ENCODE measurements at places on chromosomes 4 and X.

DNA sequence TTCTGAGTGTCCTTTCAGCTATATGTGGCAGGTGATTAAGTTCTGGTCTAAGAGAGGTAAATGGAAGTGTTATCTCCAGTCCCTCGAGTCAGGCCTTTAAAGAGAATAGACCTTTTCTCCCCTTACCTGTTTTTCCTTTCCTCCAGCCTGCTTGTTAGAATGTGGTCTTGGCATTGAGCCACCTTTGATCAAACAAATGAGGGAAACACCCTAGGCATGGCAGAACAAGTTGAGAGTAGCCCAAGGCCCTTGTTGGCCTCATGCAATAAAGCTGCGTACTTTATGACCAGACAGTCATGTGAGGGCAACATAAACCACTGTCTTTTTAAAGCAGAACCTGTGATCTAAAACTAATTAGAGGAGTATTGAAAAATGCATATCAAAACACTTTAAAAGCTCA lies 13.2 kb upstream of the IL13RA2 start:
- no peak for DNase-seq

GRCh38 chr4:37835806-37836205 lies 9.3 kb downstream of the PGM2 start:
- DNase-seq, result no peak

DNA sequence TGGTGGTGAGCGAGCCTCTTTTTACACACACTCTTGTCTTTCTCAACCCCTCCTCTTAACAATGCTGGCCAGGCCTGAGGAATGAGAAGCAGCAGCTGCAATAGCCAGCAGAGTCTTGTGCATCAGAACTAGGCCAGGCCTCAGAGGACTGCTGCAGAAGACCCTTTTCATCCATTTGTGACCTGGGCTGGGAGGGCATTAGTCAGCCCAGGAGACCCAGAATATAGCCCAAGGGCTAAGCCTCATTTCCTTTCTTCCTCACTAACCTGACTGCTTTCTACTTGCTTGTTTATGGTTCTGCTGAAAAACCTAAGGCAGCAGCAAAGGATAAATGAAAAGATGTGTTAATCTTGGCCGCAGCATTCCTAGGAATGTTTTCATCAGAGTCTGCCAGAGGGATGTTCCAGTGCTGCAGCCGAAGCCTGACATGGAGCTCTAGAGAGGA lies 254.7 kb upstream of the AR start:
- DNase-seq, result no peak

DNA sequence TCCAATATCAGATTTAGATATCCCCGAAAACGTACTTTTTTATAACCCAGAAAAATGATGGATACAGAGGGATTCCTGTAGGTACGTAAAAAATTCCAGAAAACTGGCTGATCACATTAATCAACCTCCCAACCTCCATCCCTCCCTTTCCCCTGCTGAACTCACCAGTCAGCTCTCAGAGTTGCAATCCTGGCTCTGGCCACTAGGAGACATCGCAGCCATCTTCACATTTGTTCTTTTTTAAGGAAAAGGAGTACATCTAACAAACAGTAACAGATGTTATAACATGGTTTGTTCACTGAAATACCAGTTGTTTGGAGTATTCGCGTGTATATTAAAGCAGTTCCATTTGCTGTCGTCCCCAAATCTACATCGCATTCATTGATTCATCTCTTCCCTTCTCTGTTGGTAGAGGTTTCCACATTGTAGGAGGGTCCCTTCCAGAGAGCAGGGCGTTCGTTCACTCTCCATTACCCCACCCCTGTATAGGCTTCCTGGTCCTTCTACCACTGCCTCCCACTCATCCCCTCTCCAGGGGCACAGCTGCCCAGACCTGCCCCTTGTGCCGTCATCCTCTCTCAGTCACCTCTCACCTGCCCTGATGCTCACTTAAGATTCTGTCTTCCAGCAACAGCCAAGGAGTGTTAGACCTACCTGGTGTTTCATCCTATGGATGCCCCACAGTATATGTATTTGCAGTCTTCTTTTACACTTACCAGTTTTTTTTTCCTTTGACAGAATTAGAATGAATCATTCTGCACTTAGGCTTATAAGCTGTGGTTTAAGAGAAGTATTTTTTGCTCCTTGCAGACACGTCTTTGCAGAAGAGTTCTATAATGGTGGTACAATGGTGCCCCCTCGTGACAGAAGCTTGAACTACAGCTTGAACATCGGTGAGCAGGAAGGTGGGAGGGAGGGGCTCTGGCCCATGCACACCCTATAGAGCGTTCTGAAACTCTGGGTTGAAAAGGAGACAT lies 36.8 kb upstream of the RAB40AL start:
- DNase-seq, result peak; percentile 61

DNA sequence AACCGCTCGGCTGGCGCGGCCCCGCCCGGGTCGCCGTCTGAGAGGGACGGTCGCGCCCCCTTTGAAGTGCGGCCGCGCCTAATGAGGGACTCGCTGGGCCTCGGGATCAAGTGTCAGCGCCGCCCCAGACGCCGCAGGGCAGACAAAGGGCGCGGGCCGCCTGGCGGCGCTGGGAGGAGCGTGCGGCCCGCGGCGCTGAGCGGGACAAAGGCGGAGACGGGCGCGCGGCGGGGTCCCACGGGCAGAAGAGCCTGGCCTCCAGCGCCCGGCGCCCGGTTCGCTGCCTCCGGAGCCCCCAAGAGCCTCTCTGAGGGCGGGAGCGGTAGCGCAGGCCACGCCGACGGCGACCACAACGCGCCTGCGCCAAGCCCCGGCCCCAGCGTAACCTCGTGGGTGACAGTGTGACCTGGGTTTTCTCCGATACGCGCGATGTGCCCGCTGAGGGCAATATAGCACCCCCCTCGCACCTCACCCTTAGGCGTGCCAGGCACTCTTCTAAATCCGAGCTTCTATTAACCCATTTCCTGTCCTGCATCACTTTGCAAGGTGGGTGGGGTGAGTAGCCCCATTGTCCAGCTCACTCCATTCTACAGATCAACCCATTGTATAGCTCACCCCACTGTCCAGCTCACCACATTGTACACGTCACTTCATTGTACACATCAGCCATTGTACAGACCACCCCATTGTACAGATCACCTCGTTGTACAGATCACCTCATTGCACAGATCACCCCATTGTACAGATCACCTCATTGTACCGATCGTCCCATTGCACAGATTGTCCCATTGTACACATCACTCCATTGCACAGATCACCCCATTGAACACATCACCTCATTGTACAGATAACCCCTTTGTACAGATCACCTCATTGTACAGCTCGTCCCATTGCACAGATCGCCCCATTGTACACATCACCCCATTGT lies 33.7 kb upstream of the STX18 start:
- DNase-seq, result peak; percentile 71

GRCh38 chrX:71095555-71095980 lies at the start of gene FOXO4:
Gene FOXO4 (plus strand): TSS chrX:71095851. CDS start chrX:71096529, 678 bp downstream.
- DNase-seq, result peak; percentile 76

GRCh38 chr4:10589321-10589720 lies 95.2 kb downstream of the CLNK start:
- no peak for DNase-seq

- no peak for DNase-seq
Measured at GRCh38 chr4:60655356-60655755, 544.8 kb upstream of the ADGRL3 start.

DNA sequence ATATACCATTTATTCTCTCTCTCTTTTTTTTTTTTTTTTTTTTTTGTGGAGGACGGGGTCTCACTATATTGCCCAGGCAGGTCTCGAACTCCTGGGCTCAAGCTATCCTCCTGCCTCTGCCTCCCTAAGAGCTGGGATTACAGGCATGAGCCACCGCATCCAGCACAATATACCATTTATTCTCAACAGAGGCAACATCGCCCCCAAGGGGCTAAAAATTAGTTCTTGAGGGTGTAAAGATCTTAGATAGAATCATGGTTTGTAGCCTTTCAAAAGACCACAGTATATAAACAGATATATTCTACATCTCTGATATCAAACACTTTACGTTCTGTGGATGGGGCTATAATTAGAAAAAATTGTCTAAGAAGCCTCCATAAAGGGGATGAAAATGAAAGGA lies 39.8 kb upstream of the TCEAL2 start:
- DNase-seq, result no peak

GRCh38 chr4:9969526-9970398 lies 51.5 kb downstream of the SLC2A9 start:
- DNase-seq, result no peak

DNA sequence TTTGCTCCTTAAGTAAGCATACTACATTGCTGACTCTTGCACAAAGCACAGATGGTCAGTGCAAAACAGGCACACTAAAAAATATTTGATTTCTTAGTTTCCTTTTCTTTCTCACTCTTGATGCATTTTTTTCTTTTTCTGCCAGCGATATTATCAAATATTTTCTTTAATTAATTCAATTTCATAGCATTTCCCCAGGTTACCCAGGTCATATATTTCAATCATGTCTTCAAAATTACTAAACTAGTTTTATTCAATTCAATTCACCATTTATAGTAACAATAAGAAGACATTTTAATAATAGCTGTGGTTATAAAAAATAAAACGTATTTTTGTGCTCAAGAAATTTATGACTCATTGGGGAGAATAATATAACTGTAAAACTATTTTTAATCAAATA lies 421.2 kb downstream of the GASK1B start:
- DNase-seq, result no peak

- DNase-seq, result no peak
Measured at GRCh38 chr4:85543832-85544231, 68.9 kb downstream of the ARHGAP24 start.

DNA sequence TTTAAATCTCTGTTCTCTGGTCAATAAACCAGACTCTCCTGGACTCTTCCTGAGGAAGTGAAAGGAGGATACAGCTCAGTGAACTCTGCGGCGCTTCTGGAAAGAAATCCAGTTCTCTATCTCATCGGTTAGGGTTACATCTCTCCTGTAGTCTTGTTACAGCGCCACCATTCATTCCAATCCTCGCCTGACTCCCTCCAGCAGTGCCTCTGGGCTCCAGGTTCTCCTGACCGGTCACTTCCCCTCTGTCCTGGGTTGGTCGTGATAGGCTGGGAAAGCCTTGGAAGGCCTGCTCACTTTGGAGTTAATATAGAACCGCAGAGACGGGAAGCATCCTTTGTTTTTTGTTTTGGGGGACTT lies 97.0 kb upstream of the STOX2 start:
- no peak for DNase-seq

GRCh38 chrX:31847773-31848172 lies 775.9 kb upstream of the FTHL17 start:
- no peak for DNase-seq

DNA sequence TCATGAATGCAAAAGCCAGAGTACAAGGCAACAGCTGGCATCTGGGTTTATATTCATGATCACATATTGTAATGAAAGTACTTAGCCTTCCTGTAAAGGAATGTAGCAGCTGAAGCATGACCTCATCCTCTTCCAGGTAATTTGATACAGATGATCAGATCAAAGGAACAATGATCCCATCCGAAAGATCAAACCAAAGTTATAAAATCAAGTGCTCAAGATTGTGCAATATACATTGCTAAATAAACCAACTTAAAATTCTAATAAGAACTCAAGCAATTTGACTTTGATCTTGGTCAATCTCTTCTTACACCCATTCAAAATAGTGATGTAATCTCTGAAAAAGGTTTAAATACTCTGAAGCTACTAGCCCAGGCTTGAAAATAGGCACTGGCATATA lies 113.1 kb upstream of the INPP4B start:
- no peak for DNase-seq

DNA sequence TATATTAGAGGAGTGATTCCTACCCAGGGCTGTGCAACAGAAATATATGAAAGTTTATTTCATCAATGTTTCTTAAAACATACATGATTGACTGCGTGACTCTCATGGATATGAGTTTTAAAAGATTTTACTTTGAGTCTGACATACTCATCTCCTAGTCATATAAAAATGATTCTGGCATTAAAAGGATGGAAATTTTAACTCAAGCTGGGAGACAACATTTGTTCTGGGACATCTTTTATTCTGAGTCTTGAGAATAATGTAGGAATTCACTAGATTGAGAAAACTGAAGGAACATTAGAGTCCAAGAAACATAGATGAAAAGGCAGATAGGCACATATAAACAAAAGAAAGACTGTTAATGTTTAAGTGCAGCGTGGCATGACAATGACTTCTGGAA lies 649.6 kb downstream of the SPRY1 start:
- no peak for DNase-seq

GRCh38 chr4:84379917-84380641 lies 119.0 kb downstream of the NKX6-1 start:
- DNase-seq, result no peak

- DNase-seq, result no peak
Measured at GRCh38 chrX:36198575-36198974, 279.0 kb downstream of the CFAP47 start.

GRCh38 chr4:51845711-51846110 lies 2.8 kb downstream of the DCUN1D4 start:
- DNase-seq, result no peak
